ENCODE measurements at places on chromosomes 2 and 18.

DNA sequence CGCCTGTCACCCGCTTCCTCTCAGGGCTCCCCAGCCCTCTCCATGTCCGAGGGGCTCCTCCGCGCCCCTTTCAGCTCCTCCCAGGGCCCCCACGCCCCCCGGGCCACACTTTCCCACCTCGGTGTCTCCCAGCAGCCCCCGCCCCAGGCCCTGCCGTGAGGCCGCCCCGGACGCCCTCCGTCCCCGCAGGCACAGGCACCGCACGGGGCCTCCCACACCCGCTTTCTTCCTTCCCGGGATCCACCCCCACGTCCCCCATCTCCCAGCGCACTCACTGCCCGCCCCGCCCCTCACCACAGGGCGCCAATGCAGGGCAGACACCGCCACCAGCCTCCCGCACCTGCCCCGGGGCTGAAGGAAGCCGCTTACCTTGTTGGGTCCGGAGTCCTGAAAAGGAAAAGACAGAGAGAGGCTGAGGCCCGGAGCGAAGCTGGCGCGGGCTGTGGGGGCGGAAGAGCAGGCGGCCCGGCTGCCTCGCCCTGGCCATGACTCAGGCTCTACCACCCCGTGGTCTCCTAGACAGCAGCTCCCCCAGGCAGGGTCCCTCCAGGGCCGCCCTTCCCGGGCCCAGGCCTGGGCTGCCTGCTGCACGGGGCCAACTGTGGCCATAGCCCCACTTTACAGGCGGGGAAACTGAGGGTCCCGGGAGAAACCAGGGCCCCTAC is 37.7 kb downstream of the KIF1A start:
- no peak for DNase-seq

DNA sequence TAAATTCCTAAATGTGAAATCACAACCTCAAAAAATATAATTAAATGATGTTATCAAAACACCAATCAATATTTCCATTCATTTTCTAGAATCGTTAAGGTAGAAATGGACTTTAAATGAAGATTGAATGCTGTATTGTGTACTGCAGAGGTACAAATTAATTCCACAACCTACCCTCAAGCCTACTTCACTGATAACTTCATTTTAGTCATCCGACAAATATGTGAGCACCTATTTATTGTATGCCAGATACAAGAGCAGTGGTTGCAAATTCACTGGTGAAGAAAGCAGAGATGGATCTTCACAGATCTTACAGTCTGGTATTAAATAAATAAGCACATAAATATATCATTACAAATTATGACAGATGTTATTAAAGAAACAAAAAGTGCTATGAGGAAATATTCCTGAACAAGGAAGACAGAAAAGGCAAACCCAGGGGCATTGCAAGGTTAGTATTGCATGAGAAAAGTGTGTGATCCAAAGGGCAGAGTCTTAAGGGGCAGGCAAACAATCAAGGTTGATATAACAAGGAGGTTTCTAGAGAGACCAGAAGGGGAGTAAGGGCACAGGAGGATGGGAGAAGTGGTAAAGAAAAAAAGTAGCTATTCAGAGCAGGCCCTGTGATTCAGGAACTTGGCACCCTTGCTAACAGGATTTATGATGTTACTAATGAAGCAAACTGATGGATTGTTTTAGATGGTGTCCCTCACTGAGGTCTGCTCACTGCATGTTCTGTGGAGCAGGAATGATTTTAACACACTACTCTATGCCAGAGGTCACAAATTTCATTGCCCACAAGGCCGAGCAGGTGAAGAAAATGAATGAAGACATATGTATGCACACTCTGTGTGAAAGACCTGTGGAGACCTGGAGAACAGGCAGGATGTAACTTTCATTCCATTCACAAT is 128.0 kb upstream of the CCDC150 start:
- DNase-seq, result no peak

GRCh38 chr2:221022554-221022953 is 549.5 kb downstream of the EPHA4 start:
- DNase-seq, result no peak

GRCh38 chr18:76453057-76453561 is 41.9 kb downstream of the ZNF516 start:
- DNase-seq, result no peak

- no peak for DNase-seq
Measured at GRCh38 chr2:120568089-120568974, 167.3 kb upstream of the GLI2 start.

GRCh38 chr2:82796132-82796531 is 1662.9 kb downstream of the SUCLG1 start:
- no peak for DNase-seq

DNA sequence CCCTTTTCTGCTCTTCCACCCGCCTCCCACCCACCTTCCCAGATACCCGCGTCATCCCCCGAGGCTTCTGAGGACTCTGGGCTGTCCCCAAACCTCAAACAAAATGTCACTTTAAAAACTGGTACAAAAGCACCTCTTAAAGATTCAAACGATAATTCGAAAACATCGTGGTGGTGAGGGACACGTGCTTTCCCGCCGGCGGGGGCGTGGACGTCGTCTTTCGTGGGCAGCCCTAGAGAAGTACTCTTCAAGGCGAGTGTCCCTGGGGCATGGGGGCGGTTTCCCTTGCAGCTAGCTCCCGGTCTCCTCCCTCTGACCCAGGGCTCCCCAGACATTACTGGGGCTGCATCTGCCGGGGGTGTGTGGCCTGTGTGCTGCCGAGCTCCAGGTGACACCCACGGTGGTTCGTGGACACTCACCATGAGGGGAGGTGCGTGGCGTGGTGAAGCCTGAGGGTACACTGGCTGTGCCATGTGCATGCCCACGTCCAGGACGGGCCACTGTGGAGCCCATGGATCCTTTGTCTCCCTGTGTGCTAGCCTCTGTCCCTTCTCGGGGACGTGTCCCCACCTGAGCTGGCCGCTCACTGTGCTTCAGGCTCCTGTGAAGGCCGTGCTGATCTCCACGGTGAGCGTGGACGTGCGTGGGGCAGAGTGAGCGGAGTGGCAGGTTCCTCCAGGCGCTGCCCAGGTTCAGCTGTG is 117.8 kb downstream of the NFATC1 start:
- DNase-seq, result no peak

GRCh38 chr2:236264256-236264655 is at the start of gene ASB18:
TSS of gene ASB18 (minus strand) at chr2:236264406. CDS start at chr2:236264345, 61 bp downstream.
- DNase-seq, result no peak

- no peak for DNase-seq
Measured at GRCh38 chr2:174590928-174591648, 6.5 kb downstream of the WIPF1 start.

GRCh38 chr18:9380101-9380500 is 45.5 kb downstream of the TWSG1 start:
- no peak for DNase-seq

DNA sequence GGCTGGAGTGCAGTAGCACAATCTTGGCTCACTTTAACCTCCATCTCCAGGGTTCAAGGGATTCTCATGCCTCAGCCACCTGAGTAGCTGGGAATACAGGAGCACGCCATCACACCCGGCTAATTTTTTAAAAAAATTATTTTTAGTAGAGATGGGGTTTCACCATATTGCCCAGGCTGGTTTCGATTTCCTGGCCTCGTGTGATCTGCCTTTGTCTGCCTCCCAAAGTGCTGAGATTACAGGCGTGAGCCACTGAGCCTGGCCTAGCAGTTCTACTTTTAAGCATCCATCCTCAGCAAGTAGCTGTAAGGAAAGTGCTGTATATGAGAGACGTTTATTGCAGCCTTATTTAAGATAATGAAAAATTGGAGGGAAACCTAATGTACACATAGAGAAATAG is 79.7 kb downstream of the ZDBF2 start:
- no peak for DNase-seq

GRCh38 chr2:4354678-4355077 is 651.3 kb downstream of the DCDC2C start:
- no peak for DNase-seq

- DNase-seq, result no peak
Measured at GRCh38 chr2:191999101-191999841, 152.4 kb upstream of the CAVIN2 start.

DNA sequence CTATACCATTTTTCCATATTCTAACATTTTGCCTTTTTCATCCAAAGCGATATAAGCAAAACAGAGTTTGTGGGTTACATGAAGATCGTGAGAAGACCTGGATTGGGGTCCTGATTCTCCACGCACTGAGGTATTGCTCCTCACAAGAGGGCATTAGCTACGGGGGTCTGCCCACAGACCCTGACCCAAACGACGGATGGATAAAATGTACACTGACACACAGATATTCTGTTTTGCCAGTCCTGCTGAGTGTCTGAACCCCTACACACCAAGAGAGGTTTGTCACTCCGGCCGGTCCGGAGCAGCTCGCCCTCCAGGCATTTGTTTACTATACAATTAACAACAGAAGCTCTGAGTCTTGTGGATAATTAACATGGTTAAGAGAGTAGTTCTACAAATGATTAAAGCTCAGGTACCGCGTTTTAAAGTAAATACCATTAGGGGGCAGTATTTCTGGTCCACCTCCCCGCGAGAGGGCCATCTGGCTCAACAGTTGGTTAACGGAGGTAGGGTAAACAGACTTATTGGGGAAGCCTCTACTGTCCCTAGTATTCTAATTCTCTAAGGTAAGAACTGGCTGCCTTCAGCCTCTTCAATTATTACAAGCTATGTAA is 28.4 kb downstream of the SCYGR8 start:
- no peak for DNase-seq

Data from substantia nigra (tissue), 51 donors.